Pulmonary artery endothelial cell (primary cell): ENCODE measurements at places on chromosomes 7 and 10.

DNA sequence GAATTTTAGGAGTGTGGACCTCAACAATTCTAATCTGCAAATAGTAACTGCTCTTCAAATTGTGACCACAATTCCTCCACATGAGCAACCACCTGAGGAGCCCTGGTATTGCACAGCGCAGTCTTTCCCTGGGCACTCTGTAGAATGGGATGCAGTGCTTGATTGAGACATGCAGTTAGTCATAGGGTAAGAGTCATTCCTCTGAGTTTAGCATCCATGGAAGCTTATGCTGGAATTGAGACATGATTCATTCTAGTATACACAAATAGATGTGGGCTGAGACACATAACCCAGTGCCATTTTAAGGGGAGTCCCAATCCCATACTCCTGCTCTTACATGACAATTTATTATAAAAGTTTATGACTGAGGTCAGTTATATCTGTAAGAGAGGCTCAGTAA is 582.3 kb upstream of the CNTNAP2 start:
- DNase-seq, result no peak

DNA sequence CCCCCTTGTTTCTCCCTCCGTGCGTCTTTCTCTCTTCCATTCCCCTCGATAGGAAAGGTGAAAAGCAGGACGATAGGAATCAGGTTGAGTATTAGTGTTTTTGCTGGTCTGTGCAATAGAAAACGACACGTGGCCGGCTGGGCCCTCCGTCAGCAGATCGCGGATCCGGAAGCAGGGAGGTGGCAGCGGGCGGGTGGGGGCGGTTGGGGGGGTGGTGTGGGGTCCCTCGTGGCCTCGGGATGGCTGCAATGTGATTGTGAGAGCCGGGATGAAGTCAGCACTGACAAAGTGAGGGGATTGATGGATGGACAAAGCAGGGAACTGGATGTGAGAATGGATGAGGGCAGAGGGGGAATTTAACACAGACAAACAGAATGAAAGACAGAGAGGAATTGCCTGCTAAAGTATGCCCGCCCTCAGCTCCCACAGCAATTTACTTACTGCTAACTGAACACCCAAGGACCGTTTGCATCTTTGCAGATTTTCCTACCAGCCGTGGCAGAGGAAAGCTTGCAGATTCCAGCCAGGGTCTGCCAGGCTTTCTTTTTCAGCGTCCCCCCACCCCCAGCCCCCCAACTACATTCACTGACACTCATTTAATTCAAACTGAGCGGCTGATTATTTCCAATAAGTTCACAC is 280.9 kb downstream of the LRMDA start:
- DNase-seq, result no peak

DNA sequence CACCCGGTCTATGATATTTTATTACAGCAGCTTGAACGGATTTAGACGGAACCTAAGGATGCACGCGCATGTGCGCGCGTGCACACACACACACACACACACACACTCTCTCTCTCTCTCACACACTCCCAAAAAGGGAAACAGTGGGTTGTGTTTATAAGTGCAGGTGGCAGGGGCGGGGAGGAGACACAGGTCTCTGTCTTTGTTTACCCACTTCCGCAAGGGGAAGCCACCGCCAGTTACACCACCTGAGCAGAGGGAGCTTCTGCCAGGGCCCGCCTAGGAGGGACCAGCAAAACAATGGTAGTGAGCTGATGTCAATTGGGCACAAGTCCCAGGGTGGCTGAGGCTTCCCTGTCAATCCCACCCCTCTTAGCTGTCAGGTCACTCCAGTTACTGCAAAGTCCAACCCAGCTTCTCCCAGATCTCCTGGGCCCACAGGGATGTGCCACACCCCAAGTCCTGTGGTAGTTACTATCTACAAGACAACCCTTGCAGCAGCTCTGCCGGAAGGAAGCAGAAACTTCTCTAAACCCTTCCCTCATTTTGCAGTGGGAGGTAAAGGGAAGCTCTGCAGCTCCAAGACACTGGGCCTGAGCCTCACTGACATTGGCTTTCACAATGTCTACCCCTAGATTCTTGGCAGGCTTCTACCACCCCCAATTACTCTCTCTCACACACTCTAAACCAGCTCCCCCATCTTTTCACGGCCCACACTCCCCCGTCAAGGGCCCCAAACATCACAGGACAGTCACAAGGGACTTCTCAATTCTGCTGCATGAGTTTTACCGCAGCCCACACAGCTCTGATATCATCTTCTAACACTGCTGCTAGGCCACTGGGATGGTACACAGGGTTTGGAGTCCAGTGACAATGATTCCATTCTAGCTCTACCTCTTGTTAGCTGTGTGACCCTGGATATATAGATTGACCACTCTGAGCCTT is 17.6 kb downstream of the ANXA11 start:
- DNase-seq, result no peak

GRCh38 chr10:52334595-52334994 is 20.5 kb downstream of the DKK1 start:
- DNase-seq, result no peak

DNA sequence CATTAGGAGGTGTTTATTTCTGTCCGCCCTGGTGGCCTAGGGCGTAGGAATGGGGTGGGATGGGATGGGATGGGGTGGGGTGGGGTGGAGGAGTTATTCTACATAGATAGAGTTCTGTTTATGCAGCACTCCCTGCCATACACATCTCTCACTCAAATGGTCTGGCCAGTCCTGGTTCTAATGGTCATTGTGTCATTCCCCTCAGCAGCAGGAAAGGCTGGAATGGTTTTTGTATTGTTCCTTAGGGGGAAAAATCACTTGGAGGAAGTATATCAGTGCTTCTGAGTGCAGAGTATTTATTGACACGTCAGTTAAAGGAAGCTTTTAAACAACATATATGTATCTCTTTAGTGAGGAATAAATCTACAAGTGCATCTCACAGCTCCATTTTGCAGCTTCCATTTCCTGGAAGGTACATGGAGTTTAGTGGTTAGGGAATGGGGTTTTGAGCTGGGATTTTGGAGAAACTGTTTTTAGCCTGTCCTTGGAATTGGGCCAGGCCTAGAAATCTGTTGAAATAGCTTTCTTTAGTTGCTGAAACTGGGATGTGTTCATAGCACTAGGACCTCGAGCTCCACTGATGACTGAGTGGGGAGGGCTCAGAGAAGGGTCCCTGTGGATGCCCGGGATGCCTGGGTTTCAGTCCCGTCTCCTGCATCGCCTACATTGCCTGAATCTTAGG is 8.3 kb downstream of the TSPAN14 start:
- no peak for DNase-seq

DNA sequence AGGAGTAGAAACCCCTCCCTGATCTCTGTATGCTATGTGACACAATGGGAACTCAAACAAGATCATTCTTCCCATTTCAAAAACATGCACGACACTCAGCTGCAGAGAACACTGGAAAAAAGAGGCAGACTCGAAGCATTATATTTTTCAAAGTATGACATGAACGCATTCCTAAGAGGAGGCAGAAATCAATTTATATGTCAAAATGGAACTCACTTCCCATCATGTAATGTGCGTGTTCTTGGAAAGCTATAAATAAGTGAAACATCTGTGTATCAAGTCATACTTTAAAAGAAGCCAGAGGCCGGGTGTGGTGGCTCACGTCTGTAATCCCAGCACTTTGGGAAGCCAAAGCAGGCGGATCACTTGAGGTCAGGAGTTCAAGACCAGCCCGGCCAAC is 142.7 kb downstream of the ICA1 start:
- no peak for DNase-seq

- no peak for DNase-seq
These were observed 6.6 kb upstream of the DLX6 start for GRCh38 chr7:96998744-96999143.

DNA sequence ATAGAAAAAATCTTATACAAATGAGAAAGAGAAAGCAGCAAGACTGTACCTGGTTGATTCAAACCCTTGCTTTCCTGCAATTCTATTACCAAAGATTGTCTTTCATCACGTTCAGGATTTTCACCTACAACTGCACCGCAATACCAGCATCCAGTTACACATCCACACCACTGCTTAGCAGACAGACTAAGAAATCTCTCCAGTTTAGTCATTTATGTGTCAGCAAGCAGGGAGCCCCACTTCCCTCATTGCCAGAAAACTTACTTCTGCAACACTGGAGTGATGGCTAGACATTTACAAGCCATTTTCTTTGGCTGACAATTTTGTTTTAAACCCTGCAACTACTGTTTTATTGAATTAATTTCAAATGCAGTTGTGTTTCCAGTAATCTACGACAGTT is 359.6 kb upstream of the MEOX2 start:
- no peak for DNase-seq

DNA sequence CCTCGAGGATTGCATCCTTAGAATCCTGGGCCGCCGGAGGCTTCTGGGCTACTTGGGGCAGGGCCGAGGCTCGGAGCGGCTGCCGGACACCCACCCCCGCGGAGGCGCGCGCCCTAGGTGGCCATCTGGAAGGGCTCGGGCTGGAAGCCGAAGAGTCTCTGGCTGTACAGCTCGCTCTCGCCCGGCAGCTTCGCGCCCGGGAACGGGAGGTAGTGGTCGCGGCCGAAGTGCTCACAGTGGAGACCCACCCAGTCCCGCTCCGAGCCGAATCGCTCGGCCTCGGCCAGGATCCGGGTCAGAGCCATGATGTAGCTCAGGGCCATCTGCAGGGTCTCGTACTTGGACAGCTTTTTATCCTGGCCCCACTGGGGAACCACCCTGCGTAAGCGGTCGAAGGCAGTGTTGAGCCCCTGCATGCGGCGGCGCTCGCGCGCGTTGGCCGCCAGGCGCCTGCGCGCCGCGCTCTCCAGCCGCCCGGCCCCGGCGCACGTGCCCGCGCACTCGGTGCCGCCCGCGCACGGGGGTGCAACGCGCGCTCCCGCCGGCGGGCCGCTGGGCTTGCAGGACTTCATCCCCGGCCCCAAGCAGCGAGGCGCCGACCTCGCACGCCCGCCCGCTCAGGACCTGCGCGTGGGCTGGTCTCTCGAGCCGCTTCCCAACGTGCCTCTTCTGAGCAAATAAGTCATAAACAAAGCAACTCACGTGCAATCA is 652 bp downstream of the ATOH7 start:
- no peak for DNase-seq

- no peak for DNase-seq
These were observed 98.2 kb upstream of the ZNF32 start for GRCh38 chr10:43746906-43747305.

DNA sequence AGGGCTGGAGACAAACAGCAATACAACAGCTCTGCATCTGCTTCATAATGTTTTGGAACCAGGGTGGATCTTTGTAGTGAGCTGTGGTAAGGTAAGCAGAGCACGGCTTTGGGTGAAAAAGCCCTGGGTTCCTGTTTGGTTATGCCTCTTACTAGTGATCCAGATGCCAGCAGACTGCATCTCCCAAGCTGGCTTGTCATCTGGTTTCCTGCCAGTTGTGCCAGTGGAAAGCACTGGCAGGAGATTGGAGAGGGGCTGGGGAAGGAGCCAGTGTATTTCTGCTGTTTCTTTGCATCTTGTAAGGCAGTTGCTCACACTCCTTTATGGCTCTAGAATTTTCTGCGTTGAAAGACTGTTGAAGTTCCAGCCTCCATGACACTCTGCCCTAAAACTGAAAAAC is 137.6 kb downstream of the TSPAN12 start:
- DNase-seq, result no peak

GRCh38 chr10:125034675-125035074 is 92.8 kb downstream of the ZRANB1 start:
- DNase-seq, result no peak

DNA sequence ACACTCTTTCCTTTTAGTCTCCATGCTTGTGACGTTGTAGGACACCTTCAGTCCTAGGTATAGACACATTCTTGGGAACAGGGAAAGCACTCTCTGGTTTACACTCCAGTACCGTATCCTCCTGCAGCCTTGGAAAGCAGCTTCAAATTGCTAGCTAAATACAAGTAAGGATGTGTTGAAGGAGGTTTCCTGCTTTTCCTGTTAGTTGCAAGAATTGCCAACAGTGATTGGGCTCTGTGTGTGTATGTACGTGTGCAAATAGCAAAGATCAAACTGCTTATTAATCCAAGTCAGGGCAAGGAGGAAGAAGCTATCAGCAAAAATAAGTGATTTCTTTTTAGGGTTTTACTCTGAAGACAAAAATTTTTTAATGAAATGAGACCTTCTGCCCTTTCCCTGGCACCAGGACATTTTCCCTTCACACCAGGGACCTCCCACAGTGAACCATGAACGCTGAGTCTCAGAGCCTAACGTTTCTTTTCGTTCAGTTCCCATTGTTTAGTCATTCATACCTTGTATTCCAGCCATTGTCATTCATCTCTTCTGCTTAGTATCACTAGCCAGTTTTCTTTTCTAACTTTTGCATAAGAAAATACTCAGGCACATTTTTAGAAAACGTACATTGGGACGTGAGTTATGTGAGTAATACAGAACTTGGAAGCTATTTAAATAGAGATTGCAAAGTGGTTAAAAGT is 36.9 kb upstream of the AUTS2 start:
- no peak for DNase-seq

DNA sequence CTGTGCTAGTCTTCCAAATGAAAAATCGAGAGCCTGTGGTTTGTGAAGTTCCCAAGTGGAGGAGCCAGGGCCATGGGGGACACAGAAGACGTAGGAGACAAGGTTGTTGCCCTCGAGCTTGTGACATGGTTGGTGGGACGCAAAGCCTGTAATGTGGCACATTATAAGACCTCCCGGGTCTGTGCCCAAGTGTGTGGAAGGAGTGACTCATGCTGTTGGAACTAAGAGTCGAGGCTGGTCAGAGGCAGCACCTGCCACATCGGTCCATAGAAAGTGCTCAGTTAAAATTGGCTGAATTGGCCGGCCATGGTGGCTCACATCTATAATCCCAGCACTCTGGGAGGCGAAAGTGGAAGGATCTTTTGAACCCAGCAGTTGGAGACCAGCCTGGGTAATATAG is 27.0 kb upstream of the PODXL start:
- DNase-seq, result no peak

DNA sequence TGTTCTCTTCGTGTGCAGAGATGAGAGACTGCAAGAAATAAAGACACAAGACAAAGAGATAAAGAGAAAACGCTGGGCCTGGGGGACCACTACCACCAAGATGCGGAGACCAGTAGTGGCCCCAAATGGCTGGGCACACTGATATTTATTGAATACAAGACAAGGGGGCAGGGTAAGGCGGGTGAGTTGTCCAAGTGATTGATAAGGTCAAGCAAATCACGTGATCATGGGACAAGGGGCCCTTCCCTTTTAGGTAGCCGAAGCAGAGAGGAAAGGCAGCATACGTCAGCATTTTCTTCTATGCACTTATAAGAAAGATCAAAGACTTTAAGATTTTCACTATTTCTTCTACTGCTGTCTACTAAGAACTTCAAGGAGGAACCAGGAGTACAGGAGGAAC is 762.1 kb downstream of the TNS3 start:
- no peak for DNase-seq

- DNase-seq, result no peak
These were observed 181.5 kb upstream of the PLXNA4 start for GRCh38 chr7:132757783-132758182.
